SIG-M5 (cell line): ENCODE measurements at places on chromosomes 11 and 22.

- no peak for DNase-seq
Measured at GRCh38 chr11:47355283-47356128, 3.0 kb upstream of the MYBPC3 start.

DNA sequence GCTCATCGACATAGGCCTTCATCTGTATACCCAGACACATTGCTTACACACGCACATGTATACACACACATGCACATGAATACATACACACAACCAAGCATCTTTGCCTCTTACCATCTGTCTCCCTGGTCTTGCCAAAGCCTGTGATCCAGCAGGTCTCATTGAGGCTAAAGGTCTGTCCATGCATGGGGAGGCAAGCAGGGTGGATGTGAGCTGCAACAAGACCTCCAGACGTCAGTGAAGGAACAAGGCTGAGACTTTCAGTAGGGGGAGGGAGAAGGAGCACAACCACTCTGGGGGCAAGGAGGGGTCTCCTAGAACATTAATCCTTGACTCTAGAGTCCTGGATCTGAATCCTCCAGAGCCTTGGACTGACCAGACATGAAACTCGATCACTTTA is 23.7 kb downstream of the TMPRSS13 start:
- no peak for DNase-seq

- DNase-seq, result no peak
Measured at GRCh38 chr11:121012091-121012490, 11.8 kb upstream of the TBCEL start.

DNA sequence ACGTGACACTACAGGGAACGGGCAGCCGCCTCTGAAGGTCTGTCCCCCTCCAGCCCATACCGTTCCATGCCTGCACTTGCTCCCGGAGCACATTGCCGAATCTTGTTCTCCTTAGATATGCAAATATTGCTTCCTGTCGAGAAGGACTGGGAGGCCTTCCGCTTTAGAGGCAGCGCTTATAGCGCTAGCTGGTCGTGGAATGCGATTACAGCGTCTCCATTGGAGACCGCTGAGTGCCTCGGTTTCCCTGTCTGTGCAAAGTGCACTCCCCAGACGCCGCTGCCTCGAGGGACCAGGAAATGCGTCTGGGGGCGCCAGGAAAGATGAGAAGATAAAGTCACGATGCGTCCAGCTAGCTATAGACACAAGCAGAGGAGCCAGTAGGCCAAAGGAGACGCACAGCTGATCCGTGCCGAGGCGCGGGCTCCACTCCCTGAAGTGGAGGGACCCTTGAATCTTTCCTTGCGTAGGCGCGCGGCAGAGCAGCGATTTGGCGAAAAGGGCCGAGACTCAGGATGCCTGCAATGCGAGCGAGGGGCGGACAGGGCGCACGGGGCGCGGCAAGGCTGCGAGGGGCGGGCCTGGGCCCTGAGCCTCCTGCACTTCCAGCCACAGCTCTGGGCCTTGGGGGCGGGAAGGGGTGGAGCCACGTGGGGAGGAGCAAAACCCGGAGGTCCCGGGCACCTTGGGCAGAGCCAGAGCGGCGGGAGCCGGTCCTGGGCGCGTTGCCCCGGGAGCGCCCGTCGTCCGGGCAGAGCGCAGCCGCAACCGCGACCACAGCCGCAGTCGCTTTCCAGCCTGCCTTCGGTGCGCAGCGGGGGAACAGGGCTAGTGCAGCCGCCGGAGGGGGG is at the start of gene RASSF10:
Gene RASSF10 (plus strand): TSS at position 692 of the 851 bp plus-strand sequence. CDS start 261 bp downstream, outside the sequence.
- DNase-seq, result no peak

DNA sequence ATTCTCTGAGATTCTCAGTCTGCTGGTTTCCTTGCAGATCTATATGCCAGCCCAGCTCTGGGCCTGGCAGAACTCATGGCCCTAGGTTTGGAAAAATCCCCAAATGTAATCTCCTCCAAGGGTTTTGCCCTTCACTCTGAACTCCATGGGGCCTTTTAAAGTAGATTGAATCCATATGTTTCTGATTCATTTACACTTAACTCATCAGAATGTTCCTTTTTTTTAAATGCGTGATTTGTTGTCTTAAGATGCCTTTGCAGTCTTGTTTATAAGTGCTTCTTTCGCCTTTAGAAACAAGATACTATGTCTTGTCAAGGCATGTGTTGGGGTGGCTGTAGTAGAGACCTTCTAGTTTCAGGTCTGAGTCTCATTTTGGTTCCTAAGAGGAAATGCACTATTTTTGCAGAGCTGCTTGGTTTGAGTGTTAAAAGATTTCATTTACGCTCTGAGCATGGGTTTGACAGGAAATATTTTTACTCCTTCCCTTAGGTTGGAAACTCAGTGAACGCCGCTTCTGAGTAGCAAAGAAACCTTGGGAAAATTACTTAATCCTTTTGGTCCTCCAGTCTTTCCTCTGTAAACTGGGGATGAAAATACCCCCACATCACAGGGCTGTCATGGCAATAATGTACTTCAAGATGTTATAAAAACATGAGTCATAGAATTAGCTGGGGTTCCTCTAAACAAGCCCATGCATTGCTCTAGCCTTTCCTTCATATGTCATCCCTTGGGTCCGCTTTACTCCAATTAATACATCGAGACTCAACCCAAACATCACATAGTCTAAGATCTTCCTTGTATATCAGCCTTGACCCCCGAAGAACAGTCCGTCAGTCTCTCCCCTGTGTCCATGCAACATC is 83.5 kb downstream of the SNX19 start:
- DNase-seq, result no peak

GRCh38 chr11:2564008-2564530 is 119.3 kb downstream of the KCNQ1 start:
- no peak for DNase-seq

- no peak for DNase-seq
Measured at GRCh38 chr11:67251841-67252240, 14.4 kb upstream of the GRK2 start.
